ENCODE measurements at places on chromosomes 2 and 18.
A peak's percentile ranks its signal among the peaks of the same experiment; 100 is the strongest.

GRCh38 chr2:112591413-112591812, 7.0 kb downstream of the CHCHD5 start:
- DNase-seq: no peak

- no peak for DNase-seq
These were observed 13.3 kb upstream of the GALM start for GRCh38 chr2:38652431-38653273.

GRCh38 chr2:107197594-107198294, 311.8 kb upstream of the ST6GAL2 start:
- no peak for DNase-seq

GRCh38 chr2:158142568-158143332, 41.1 kb downstream of the UPP2 start:
- no peak for DNase-seq

DNA sequence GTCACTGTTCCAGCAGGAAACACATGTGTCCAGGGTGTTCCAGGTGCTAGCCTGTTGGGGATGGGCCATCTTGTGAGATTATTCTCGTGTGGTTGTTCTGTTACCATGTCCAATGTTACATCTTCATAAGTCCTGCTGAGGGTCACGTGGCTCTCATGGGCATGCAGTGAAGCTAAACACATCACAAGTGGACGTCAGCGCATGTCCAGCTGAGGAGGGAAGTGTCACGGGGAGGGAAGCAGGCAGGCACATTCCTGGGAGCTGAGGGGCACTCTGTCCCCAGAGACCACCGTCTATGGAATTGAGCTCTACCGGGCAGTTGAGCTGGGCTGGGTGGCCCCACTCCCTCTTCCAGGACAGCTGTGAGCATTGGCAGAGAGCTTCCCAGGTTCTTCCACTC, 155.3 kb upstream of the TWIST2 start:
- no peak for DNase-seq

- no peak for DNase-seq
These were observed 189.4 kb upstream of the CWC22 start for GRCh38 chr2:180196419-180196977.

GRCh38 chr2:231765496-231765929, 15.6 kb downstream of the PDE6D start:
- no peak for DNase-seq

- DNase-seq: no peak
These were observed 25.8 kb downstream of the CTLA4 start for GRCh38 chr2:203893401-203893800.

- DNase-seq: no peak
These were observed 82.2 kb upstream of the SETBP1 start for GRCh38 chr18:44598514-44598913.

DNA sequence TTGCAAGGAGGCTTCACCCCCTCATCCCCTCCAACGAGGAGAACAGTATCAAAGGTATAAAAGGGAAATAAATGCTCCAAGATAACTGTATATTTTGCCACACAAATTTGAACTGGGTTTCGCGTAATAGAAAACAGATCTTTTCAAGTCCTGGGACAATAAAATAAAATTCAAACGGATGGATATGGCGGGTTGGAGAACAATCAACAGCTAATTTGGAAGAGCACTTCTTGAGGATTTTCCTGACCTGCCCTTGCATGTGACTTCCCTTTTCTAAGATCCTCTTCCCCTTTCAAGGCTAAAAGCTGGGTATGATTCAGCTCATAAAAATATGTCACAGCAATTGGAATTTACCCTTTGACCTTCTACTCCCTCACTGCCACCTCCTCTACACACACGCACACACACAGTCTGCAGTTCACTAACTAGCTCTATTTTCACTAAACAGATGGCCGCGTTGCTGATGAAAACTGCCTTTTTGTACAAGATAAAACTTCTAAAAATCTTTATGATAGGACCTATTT, 386.9 kb downstream of the FIGN start:
- no peak for DNase-seq

DNA sequence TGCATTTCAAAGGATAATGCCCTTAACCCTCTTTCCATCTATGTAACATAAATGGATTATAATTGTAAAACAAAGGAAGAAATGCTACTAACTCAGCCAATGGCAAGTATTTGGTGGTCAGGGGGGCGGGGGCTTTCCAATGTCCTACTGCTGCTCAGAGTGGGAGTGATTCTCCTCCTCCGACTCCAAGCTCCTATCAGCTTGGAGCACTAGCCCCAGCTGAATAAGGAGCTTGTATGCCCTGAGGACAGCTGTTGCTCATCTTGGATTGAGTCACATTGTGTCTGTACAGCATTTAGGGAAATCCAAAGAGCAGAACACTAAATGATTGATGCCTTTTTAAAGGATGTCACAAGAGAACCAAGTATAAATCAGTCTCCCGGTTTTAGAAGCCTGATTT, 105.6 kb upstream of the ZNF521 start:
- DNase-seq: no peak

GRCh38 chr18:64693766-64694165, 544.9 kb upstream of the LINC00305 start:
- DNase-seq: no peak

DNA sequence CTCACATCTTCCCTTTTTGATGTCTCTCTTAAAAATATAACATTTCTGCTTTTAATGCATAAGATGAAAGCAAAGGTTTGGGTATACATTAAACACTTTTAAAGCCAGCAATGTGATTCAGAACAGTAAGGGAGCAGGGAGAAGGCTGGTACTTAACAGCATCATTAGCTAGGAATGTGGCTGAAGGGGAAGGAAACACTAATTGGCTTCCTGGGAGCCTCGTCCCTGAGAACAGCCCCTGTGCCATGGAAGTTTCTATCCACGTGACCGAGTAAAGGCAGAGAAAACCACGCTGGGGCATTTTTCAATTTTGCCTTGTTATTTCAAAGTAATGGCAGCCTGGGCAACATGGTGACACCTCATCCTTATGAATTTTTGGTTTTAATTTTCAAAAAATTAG, 109.2 kb upstream of the GPC1 start:
- no peak for DNase-seq

- DNase-seq: no peak
These were observed 156.8 kb upstream of the STK17B start for GRCh38 chr2:196328088-196328680.

DNA sequence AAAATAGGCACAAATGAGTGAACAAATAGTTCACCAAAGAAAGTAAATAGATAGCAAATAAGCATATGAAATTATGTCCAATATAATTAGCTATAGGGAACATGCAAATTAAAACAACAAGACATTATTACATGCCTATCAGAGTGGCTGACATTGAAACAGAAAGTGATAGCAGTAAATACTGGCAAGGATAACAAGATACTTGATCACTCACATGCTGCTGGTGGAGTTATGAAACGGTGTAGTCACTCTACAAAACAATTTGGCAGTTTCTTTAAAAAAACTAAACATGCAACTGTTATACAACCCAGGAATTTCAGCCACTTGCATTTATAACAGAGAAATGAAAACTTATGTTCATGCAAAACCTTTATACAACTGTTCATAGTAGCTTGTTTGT, 439.2 kb upstream of the ACVR2A start:
- DNase-seq: no peak

- DNase-seq: no peak
These were observed 66.4 kb upstream of the MMADHC start for GRCh38 chr2:149653831-149654445.

DNA sequence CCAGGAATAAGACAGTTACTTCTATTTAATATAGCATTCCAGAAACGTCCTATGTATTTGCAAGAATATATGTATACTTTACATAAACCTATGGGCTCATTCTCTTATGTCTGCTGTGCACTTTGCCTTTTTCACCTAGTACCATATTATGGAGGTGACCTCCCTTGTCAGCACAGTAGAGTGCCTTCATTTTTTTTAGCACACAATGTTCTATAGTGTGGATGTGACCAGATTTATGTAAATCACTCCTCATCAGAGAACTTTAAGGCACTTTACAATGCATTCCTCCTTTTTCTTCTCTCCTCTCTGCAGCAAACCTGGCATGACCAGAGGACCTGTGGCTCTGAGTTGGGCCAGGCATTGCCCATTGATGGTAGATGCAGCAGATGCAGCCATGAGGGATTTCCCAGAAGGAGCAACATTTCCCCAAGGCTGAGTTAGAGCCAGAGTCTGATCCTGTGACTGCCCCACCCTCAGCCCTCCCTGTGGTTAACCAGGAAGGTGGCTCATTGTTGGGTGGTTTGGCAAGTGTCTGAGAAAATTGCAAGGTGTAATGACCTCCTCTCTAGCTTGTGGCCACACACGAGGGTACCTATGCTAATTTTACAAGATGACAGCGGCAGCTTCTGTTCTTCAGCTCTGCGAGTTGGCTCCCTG, 76.5 kb upstream of the DLX2 start:
- DNase-seq: peak; percentile 32

- no peak for DNase-seq
These were observed 377.2 kb upstream of the KLHL29 start for GRCh38 chr2:23007631-23008235.

DNA sequence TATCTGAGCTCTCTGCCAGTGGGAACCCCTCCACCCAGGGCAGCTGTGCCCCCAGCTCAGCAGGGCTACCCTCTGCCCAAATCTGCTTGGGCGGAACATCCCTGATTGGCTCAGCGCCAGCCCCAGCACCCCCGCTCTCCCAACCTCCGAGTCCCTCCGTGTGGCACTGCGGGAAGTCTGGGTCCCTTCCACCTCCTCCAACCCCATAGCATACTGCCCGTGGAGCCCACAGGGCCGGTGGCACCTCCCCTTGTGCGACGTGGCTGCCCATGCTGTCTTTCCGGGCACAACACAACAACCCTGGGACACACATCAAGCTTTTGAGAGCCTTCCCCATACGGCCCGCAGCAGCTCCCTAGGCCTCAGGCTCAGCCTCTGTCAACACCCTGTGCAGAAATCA, 55.8 kb upstream of the NCK2 start:
- no peak for DNase-seq

DNA sequence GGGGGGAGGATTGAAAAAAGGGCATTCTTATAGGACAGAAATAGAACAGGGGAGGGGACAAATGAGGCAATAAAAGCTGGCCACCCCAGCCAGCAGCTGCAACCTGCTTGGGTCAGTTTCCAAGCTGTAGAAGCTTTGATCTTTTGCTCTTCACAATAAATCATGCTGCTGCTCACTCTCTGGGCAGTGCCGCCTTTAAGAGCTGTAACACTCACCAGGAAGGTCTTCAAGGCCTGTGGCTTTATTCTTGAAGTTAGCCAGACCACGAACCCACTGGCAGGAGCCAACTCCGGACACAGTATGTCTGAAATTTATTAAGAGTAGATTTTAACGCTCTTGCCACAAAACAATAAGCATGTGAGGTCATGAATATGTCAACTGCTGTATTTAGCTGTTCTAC, 649.9 kb upstream of the RAB6C start:
- DNase-seq: no peak

DNA sequence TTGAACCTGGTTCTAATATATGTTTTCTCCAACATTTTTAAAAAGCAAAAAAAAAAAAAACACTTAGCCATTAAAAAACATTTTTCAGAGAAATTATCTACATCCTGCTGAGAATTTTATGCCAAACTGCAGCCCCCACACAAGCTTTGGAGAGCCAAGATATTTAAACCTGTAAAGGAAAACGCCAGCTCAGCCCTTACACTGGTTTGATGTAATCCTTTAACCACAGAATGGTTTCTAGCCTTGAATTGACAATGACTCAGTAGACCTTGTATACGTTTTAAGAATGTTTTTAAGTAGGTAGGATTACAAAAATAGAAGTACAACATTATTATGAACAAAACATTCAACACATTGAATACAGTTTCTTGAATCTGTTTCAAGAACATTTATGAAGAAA, 113.6 kb downstream of the BABAM2 start:
- DNase-seq: peak; percentile 17

Data from activated CD4-positive, alpha-beta T cell treated with anti-CD3 and anti-CD28 coated beads, Interleukin-2, amount 50 U/mL, for 48 hours (primary cell).